Adrenal gland (tissue), 19 donors: ENCODE measurements at places on chromosomes 11 and 22. TPM values are rescaled to one million over a fixed set of nuclear protein-coding genes. Genes with fewer than 3 reads are reported as not detected.

- DNase-seq: no peak
These were observed 104.6 kb downstream of the MPPED1 start for GRCh38 chr22:43516386-43516785.

Gene TCP11L1
- 14.1 TPM for total RNA-seq

GRCh38 chr11:120386318-120386717 is 50.1 kb downstream of the ARHGEF12 start:
- DNase-seq: no peak

GRCh38 chr11:2097356-2097997 is 41.7 kb downstream of the IGF2 start:
- DNase-seq: peak; percentile 31

DNA sequence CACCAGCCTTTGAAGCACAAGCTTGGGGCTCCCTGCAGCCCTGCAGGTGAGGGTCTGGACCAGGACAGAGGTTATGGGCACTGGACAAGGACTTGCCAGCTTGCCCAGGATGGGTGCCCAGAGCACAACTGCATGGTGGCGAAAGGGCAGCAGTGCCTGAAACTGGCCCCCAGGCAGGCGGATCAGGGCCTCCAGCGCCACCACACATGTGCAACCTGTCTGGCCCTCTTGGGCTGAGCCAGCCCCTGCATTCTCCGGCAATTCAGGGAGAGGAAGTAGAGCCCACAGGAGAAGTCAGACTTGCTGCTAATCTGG is 18.8 kb downstream of the MB start:
- DNase-seq: no peak
